ENCODE measurements at places on chromosomes 16 and 17. TPM values are rescaled to one million over a fixed set of nuclear protein-coding genes. Genes with fewer than 3 reads are reported as not detected.

Gene NR1D1
- 29.4 TPM for total RNA-seq

Gene CD300H
- total RNA-seq, result not detected

Gene KCTD5
- total RNA-seq, result 9.1 TPM

Gene ABR
- total RNA-seq, result 9.8 TPM

Gene CBX8
- 3.3 TPM for total RNA-seq

Gene TSPOAP1
- 4.6 TPM for total RNA-seq

Gene AOC2
- total RNA-seq, result 1.0 TPM

Gene ATP5PD
- 536 TPM for total RNA-seq

Gene MEIOB
- not detected for total RNA-seq

Gene CTRB1
- total RNA-seq, result not detected

Gene ITGAX
- 1.7 TPM for total RNA-seq

Gene USP43
- not detected for total RNA-seq

Gene ZP2
- total RNA-seq, result not detected

Gene ASPHD1
- 0.17 TPM for total RNA-seq

Gene ORC6
- total RNA-seq, result 0.41 TPM

Gene FOXN1
- not detected for total RNA-seq

Gene XYLT1
- total RNA-seq, result 2.5 TPM

Gene EPOP
- total RNA-seq, result 1.2 TPM

Gene MYH13
- 0.07 TPM for total RNA-seq

Gene TRIM72
- total RNA-seq, result 236 TPM

Gene KRT32
- 0.15 TPM for total RNA-seq

Gene RNF157
- total RNA-seq, result 69.3 TPM

Gene TBC1D3G
- not detected for total RNA-seq
